ENCODE measurements at places on chromosomes 16 and 17.

GRCh38 chr17:15398736-15399331, 57.4 kb upstream of the TEKT3 start:
- DNase-seq: no peak

- DNase-seq: peak; percentile 94
Measured at GRCh38 chr16:2023092-2024031, 3.3 kb upstream of the NHERF2 start.

DNA sequence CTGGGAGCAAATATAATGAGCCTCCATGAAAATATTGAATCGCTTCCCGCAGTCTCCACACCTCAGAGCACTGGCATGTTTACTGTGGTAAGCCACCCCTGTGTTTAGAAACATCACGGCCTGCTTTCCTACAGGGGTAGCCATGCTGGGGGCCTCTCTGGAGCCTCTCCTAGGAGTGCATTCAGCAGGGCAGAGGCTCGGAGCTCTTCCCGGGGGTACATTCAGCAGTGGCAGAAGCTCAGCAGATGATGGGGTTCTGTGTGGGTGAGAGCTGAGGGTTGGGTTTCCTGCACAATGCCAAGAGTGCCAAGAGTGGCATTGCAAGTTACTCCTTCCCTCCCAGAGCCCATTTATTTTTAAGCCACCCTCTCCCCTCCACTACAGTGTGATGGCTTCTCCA, 386.6 kb downstream of the SEC14L1 start:
- DNase-seq: no peak

DNA sequence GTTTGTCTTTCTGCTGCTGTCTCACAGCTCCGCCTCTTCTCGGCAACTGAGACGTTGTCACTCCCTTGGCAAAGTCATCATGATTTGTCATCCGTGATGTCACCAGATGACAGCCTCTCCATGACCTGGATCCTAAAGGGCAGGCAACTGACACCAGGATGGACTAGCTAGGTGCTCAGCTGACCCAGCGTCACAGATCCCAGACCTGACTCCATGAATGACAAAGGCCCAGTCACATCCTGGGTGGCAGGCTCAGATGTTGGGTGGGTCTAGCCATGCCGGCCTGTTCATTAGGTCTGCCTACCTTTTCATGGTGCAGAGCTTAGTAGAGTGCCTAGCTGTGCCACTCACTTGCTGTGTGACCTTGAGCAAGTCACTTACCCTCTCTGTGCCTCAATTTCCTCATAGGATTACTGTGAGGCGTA, 3.8 kb upstream of the TMEM238L start:
- DNase-seq: no peak

DNA sequence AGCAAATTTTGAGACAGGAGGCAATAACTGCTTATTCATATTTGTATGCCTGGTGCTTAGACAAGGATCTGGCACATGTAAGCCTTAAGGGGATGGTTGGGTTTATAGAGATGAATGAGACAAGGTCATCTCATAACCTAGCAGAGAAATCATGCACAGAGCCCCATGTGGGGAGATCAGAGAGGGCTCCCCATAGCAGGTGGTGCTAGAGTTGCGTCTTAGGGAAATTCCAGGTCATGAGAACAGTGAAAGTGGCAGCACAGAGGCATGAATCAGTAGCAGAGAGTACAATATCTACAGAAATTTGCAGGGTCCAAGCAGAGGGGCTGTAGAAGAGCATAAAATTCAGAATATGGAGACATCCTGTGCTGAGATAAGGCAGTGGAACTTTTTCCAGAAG, 57.3 kb downstream of the SLC6A2 start:
- DNase-seq: no peak

DNA sequence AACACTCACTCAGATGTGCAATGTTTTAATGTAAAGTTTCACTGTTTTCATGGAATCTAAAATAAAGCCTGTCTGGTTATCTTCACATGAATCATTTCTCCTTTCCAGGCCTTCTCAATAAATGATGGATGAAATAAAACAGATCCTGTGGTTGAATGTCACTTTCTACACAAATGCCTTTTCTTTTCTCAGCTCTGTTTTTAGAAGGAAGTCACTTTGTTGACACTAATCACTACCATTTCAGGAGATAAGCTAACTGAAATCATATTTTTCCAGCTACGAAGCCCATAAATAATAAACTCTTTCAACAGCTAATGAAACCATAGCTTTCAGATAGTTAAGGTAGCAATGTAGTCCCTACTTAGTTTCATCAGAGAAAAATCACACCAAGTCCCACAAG, 17.9 kb downstream of the NME2 start:
- DNase-seq: no peak

- DNase-seq: no peak
Measured at GRCh38 chr17:48760411-48760810, 31.9 kb upstream of the HOXB13 start.

DNA sequence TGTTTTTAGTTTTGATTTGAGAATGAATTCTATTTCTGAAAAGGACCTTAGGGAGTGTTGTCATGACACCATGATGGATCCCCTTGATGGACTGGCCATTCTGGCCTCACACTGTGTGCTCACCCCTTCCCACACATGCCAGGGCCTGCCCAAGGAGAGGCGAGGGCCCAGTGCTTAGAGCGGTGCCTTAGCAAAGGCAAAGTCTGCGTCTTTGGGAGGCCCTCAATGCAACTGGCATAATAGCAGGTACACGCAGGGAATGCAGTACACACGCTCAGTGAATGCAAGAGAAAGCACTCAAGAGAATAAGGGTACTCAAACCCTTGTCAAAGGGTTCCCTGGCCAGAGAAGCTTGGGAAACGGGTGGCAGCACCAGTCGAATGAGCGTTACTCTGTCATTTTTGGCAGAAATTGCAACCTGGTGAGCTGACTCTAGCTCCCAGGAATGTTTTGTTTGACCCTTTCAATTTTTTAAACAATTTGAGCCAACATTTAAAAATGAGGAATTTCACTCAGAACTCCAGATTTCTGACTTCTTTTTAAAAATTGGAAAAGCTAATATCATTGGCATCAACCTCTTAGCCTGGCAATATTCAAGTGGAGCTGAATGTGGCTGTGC, 32.1 kb downstream of the NKD1 start:
- no peak for DNase-seq

DNA sequence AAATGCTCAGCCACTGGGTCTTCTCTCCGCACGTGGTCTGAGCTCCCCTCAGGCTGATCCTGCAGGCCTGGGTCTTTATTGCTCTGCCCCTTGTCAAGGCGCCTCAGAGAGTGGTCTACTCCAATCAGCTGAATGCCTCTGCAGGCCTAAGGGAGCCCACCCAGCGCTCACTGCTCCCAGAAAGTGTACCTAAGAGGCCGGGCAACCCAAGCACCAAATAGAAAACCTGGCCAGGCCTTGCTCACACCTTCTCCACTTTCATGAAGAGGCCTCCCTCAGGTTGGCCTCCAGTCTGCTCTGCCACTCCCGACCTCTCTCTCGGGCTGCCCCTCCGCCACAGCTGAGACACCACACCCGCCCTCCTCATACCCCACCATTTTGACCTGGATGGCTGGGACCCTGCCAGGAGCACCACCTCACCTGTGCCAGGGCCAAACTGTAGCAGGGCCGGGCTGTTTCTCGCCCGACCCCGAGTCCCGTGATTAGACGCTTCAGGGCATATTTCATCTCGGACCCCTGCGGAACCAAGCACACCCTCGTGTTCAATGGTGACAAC, 665 bp downstream of the MYBBP1A start:
- no peak for DNase-seq

- no peak for DNase-seq
Measured at GRCh38 chr17:77295241-77295853, 154.6 kb downstream of the SEC14L1 start.

GRCh38 chr16:55651841-55652824, 3.7 kb upstream of the SLC6A2 start:
- DNase-seq: no peak

DNA sequence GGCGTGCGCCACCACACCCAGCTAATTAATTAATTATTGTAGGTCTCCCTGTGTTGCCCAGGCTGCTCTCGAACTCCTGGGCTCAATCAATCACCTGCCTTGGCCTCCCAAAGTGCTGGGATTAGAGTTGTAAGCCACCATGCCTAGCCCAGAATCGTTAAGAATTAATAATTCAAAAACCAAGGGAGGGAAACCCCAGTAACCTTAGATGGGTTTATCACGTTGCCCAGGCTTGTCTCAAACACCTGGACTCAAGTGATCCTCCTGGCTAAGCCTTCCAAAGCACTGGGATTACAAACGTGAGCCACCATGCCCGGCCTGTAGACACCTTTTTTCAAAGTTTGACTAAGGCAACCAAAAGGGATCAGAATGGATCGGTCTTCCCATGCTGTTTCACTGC, 21.6 kb downstream of the CD300LF start:
- no peak for DNase-seq

DNA sequence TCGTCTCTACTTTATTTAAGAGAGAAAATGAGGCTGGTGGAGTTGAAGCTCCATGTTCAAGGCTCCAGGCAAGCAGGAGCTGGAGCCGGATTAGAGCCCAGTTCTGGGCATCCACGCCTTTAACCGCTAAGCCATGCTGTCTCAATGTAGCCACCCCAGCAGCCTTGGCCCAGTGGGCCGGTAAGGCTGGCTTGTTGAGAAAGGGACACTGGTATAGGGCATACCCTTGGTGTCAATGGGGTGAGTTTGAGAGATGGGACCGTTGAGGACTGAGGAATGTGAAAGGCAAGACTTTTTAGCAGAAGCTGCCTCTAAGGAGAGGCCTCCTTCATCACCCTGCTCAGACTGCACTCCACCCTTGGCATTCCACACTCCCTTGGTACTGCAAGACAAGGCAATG, 147.4 kb downstream of the CYLD start:
- no peak for DNase-seq

GRCh38 chr17:70609566-70609965, 440.2 kb downstream of the KCNJ2 start:
- no peak for DNase-seq

DNA sequence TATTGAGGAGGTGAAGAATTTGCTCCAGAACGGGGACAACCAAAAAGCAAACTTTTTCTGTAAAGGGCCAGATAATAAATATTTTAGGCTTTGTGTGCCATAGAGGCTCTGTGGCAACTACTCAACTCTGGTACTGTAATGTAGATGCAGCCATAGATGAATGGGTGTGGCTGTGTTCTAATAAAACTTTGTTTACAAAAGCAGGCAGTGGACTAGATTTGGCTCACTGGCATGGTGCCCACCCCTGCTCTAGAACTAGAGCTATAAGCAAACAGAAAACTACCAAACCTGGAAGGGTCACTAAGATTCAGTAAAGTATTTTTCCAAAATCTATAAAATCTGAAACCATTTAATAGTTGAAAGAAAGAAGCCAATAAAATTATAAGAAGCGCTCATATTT, 24.6 kb upstream of the SMURF2 start:
- DNase-seq: no peak

- no peak for DNase-seq
Measured at GRCh38 chr17:12457493-12457892, 208.2 kb upstream of the MYOCD start.

- DNase-seq: no peak
Measured at GRCh38 chr17:52470553-52470952, 312.0 kb upstream of the CA10 start.

DNA sequence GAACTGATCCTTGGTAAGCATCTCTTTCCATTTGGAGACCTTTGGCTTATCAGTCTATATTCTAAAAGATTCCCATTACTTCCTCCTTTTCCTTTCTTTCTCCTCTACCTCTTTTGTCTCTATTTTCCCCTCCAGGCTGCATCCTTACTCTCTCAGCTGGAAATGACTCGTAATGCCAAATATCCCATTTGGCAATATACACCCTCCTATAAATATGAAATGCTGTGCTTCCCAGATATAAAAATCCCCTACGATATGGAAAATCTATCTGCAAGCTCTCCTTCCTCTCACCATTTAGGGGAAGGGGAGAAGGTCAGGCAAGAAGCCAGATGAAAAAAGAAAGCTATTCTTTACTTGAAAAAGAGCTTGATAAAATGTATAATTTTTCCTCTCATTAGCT, 39.9 kb downstream of the XPO6 start:
- no peak for DNase-seq

DNA sequence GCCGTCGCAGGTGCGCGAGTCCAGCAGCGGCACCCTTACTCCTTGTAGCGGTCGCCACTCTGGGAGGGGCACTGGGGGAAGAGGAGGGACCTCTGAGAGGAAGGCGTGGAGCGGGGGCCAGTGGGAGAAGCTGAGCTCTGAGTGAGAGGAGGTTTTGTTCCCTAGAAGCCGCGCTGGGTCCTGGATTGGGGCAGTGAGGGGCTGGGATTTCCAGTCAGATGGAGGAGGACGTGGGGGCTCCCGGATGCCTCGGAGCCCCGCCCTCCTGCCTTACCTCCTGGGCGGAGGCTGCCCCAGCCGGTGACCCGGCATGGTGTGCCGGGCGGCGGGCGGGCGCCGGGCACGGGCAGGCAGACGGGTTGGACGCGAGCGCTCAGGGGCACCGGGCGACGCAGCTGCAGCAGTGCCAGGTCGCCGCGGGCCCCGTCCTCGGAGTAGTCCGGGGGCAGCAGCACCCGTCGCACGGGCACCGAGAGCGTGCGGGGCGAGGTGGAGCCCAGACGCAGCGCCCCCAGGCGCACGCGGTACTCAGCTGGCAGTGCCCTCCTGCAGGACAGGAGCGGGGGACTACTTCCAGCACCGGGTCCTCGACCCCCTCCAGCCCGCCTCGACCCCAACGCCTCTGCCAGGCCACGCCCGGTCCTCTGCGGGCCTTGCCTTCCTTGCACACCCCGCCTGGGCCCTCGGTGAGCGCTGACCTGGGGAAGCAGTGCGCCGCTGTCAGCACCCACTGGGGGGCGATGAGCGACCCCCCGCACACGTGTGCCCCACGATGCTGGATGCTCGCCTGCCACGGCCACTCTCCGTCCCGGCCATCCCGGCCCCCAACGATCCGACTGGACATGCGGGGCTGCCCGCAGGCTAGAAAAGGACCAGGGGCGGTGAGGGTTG, 2.0 kb downstream of the PRSS33 start:
- peak; percentile 17 for DNase-seq

DNA sequence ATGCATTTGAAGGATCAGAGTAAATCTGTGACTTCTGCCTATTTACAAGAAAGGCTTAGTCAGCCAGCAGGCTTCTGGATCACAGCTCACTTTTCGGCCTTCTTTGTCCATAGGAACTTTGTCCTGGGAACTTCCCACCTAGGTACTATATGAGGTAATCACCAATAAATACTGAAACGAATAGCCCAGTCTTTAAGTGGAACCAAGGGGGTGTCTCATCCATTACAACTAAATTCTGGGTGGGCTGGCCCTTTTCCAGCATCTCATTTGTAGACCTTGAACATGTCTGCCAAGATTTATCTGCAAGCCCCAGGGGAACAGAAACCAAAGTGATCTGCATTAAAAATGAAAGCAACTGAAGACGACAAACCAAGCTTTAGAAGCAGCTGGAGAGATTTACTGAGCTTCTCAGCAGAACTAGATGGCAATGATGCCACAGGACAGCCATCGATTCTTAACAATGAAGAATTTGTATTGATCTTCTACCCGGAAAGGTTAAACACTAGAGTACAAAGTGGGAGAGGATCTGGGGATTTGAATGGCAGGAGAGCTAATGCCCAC, 55.5 kb downstream of the SNX11 start:
- no peak for DNase-seq

- DNase-seq: no peak
Measured at GRCh38 chr17:21272250-21272649, 12.3 kb upstream of the MAP2K3 start.
